ENCODE measurements at places on chromosomes 5 and 9. TPM values are rescaled to one million over a fixed set of nuclear protein-coding genes. Genes with fewer than 3 reads are reported as not detected.

ABO gene
- 1.4 TPM for total RNA-seq

PRKACG gene
- not detected for total RNA-seq

BHMT2 gene
- total RNA-seq: not detected

PDLIM7 gene
- 238 TPM for total RNA-seq

- no peaks in the 10 kb centered on the region for H3K27me3 ChIP-seq
- H3K4me1 ChIP-seq: peaks cover 8% of the 10 kb centered on the region
- DNase-seq: no peak
- no peak overlapping the region for H3K4me3 ChIP-seq
- no peak overlapping the region for H3K27ac ChIP-seq
- no peaks in the 10 kb centered on the region for H3K36me3 ChIP-seq
Measured at GRCh38 chr5:100818340-100818739, 84.7 kb downstream of the ST8SIA4 start.

DNA sequence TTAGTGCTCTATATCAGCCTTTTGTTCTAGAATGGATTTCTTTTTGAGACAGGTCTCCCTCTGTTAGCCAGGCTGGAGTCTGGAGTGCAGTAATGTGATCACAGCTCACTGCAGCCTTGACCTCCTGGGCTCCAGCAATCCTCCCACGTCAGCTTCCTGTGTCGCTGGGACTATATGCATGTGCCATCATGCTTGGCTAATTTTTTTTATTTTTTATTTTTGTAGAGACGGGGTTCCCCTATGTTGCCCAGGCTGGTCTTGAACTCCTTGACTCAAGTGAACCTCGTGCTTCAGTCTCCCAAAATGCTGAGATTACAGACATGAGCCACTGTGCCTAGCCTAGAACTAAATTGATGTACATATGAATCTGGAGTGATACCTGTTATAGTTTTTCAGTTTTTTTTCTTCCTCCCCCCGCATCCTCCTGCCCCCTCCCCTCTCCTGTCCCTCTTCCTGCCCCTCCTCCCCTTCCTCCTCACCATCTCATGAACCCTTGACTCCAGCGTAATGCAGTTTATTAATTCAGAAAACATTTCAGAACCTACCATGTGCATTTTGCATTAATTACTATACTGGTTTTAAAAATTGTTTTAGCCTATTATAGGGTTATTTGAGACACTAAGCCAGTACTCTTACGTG, 37.4 kb upstream of the TNFAIP8 start:
- H3K4me3 ChIP-seq: no peak overlapping the region
- H3K27ac ChIP-seq: no peak overlapping the region
- no peak for DNase-seq

DNA sequence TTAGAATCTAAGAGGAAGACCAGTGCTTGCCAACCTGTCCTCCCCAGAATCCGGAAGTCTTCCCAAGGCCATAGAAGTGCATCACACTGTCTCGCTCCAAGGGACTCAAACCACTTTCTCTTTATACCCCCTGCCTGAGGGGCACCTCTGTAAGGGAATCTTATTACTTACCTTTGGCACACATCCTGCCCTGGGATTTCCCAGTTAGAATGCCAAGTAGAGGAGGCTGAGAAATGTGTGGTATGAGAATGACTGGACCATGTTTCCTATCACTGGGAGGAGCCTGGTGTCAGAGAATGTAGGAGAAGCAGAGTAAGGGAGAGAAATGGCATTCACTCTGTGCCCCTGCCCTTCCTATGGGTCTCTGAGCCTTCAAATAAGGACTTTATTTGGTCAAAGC, 85.8 kb downstream of the AOPEP start:
- H3K27me3 ChIP-seq: no peaks in the 10 kb centered on the region
- H3K36me3 ChIP-seq: peaks cover 8% of the 10 kb centered on the region
- no peak for DNase-seq
- peaks cover 4% of the 10 kb centered on the region for H3K4me1 ChIP-seq
- no peak overlapping the region for H3K4me3 ChIP-seq

DNA sequence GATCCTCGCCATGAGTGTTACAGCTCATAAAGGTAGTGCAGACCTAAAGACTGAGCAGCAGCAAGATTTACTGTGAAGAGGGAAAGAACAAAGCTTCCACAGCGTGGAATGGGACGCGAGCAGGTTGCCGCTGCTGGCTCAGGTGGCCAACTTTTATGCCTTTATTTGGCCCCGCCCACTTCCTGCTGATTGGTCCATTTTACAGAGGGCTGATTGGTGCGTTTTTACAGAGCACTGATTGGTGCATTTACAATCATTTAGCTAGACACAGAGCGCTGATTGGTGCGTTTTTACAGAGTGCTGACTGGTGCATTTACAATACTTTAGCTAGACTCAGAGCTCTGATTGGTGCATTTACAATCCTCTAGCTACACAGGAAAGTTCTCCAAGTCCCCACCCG, 13.9 kb downstream of the PLK2 start:
- no peaks in the 10 kb centered on the region for H3K27me3 ChIP-seq
- no peak for DNase-seq
- H3K27ac ChIP-seq: no peak overlapping the region
- H3K4me3 ChIP-seq: no peak overlapping the region

- peaks cover 6% of the 10 kb centered on the region for H3K27me3 ChIP-seq
- no peak overlapping the region for H3K4me3 ChIP-seq
- peaks cover 25% of the 10 kb centered on the region for H3K4me1 ChIP-seq
- no peaks in the 10 kb centered on the region for H3K36me3 ChIP-seq
- DNase-seq: peak; percentile 18
Measured at GRCh38 chr9:96061293-96061987, 185.9 kb downstream of the ERCC6L2 start.

- no peak overlapping the region for H3K4me3 ChIP-seq
- no peak overlapping the region for H3K27ac ChIP-seq
- DNase-seq: no peak
- peaks cover 4% of the 10 kb centered on the region for H3K4me1 ChIP-seq
Measured at GRCh38 chr5:160641405-160641804, 210.6 kb downstream of the ATP10B start.

Data from endothelial cell (in vitro differentiated cells).